ENCODE measurements at places on chromosomes 12 and 14.

GRCh38 chr12:22064968-22065367, 18.9 kb downstream of the CMAS start:
- DNase-seq, result no peak

GRCh38 chr12:40597133-40597532, 95.1 kb upstream of the CNTN1 start:
- DNase-seq, result no peak

GRCh38 chr12:118391424-118391823, 15.1 kb downstream of the SUDS3 start:
- DNase-seq, result no peak

DNA sequence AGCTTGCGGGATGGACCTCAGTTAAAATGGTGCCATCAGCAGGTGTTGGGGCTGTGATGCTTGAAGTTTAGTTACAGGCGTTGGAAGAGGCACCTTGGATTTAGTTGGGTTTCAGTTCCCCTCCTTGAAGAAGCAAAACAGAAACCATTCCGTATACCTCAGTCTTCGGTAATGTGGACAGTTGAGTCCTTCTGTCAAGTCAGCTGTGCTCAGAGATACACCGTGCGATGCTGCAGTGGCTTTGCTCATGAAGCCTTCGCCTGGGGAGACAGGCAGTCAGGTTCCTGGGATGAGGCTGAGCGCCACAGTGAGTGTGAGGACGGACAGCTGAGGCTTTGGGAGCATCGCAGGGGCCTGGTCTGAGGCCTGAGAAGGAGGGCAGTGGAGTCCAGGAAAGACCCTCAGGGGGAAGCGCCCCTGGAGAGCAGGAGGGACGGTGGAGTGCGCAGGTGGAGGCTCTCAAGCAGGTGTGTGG, 7.4 kb downstream of the RAN start:
- DNase-seq, result no peak

- DNase-seq, result no peak
Observed at GRCh38 chr12:5455045-5455444, 23.1 kb downstream of the NTF3 start.
